CD4-positive, alpha-beta T cell treated with Interleukin-12 subunit alpha and Interleukin-12 subunit beta, for 1 hour (primary cell): ENCODE measurements at places on chromosomes 6 and 20.

DNA sequence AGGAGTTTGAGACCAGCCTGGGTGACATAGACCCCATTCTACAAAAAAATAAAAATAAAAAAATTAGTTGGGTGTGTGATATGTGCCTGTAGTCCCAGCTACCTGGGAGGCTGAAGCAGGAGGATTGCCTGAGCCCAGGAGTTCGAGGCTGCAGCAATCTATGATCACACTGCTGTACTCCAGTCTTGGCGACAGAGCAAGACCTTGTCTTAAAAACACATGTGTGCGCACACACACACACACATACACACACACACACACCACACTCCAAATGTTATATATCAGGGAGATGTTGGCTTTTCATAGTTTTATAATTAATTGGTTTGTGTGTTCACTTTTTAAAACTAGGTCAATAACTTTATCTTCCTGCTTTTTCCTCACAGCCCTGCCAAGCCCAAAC is 110.5 kb downstream of the RTN4IP1 start:
- no peak for DNase-seq

- no peak for DNase-seq
Measured at GRCh38 chr6:39520411-39520810, 197.9 kb upstream of the KCNK16 start.

DNA sequence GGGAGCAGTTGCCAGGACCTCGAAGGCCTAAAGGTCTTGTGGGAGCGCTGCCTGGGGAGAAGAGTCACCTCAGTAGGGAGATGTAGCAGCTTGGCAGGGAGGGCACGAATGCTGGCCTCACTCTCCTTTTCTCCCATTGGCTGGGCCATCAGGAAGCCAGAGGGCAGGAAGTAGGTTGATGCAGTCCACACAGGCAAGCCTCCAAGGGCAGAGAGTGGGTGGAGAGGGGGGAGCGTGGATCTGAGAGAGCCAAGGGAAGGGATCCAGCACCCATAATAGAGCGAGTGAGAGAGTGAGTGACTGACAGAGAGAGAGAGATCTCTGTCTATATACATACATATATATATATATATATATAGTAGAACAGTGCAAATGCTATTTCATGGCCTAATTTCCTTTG is 215.3 kb upstream of the LRFN2 start:
- DNase-seq: no peak

DNA sequence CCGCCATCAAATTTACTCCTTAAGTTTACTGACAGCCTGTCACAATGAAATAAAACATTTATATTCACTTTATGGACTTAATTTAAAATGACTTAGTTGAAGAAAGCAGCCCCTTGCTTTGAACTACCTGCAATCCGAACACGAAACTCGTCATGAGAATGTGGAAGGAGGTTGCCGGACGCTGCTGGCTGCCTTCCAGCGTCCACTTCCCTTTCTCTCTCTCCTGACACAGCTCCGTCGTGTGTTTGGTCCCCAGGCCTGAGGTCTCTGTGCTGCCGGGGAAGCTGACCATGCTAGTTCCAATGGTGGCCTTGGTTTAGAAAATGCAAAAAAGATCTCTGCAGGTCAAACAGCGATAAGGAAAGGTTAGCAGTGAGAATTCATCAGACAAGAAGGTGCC is 519.7 kb downstream of the CDH26 start:
- no peak for DNase-seq

- DNase-seq: no peak
Measured at GRCh38 chr6:116073765-116074440, 13.2 kb upstream of the FRK start.

DNA sequence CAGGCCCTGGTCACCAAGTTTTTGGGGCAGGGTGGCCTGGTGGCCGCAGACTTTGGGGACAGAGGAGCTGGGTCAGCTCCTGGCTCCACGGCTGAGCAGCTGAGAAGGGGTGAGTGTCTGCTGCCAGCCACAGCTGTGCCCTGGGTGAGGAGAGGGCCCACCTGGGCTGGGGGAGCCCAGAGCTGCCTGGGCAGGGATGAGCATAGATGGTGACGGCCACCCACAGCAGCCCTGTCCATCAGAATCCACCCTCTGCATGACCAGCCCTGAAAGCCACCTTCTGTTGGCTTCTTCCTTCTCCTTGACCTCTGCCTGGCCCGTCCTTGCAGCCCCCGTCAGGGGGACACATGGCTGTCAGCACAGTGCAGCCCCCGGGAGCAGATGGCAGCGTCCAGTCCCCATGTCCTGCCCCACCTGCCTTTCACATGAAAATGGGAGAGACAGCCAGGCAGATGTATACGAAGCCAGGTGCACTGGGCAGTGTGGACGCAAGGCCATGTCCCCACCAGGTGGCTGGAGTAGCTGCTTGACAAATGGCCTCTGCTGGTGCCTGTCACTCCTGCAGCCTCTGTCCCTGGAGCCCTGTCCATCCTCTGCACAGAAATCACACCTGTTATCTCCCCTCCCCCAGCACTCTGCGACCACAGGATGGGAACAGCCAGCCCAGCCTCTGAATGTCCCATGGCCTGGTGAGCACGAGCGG is 220.8 kb downstream of the PREX1 start:
- DNase-seq: no peak

DNA sequence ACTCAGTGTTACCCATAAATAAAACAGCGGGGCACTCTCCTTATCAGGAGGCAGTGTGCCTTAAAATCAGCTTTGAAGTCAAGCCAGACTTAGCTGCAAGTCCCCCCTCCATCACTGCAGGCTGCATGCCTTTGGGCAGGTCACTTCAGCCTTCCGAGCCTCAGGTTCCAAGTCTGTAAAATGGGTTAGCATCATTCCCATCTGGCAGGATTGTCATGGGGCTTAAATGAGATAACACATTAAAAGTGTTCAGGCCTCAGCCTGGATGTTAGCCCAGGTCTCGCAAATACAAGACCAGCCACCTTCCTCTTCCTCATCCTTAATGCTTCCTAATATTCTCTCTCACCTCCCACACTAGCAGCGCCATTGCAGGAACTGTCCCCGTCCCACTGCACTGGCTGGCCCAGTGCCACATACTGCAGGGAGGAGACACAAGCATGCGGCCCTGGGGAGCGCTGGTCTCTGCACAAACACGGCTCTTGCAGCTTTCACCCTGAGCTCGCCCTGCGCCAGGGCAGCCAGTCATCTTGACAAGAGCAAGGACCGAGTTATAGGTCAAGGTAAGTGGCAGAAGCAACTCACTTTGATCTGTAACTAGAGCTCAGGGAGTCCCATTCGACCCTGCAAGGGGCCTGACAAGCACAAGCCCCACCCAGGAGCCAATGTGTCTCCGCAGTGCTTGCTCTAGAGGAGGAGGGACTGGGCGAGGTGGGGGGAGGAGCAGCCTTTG is 564.6 kb upstream of the AGPAT4 start:
- DNase-seq: no peak

DNA sequence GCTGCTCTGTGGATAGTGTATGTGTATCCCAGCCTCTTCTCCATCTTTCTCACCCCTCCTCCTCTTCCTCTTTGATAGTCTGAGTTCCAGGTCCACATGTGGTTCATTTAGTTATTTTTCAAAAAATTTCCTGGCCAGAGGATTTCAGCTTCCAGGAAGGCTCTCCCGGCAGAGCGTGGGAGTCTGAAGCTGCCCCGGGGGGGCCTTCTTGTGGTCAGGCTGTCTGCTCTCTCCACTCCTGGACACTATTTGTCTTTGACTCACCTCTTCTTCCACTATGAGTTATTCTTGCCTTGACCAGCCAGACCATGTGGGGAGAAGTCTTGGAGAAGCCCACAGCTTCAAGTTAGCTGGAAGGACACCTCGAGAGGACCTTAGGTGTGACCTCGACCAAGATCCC is 258.8 kb downstream of the CDC5L start:
- no peak for DNase-seq

DNA sequence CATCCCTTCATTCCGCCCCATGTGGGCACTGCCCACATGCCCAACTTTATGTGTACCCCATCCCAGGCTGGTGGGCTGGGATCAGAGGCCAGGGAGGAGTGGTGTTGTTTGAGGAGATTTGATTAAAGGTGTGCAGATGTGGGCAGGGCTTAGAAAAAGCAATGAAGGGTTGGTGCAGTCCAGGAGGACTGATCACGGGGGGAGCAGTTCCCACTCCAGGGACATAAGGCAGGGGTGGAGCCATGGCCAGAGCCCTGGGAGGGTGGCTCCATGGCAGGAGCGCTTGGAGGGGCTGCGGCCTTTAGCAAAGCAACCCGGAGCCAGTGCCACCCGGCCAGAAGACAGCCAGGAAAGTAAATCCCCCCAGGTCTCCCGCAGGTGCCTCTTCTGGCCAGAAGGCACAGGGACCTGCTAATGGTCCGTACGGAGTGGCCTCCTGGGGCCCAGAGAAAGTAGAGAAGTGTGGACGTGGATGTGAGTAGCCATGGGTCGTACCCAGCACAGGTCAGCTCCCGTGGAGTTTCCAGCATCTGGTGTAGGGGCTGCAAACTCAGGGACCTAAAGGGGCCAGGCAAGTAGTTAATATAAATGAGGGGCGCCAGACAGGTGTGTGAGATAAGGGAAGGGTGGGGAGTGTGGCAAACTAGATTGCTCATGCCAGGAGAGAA is 62.1 kb upstream of the APCDD1L start:
- no peak for DNase-seq

GRCh38 chr6:127058027-127058426 is 60.4 kb upstream of the RSPO3 start:
- no peak for DNase-seq

GRCh38 chr20:403582-403957 is 4.5 kb upstream of the RBCK1 start:
- DNase-seq: no peak

GRCh38 chr20:33337119-33337518 is 54.1 kb downstream of the BPIFB1 start:
- no peak for DNase-seq
